NCI-H2081 treated with DMSO at 0.1 percent for 48 hours (cell line): ENCODE measurements at places on chromosomes 16 and 17.

GRCh38 chr17:68035523-68036303, at the start of gene KPNA2:
KPNA2 (plus strand) TSS chr17:68035735; CDS start chr17:68037133, 1,398 bp downstream.
- DNase-seq: peak; percentile 98

DNA sequence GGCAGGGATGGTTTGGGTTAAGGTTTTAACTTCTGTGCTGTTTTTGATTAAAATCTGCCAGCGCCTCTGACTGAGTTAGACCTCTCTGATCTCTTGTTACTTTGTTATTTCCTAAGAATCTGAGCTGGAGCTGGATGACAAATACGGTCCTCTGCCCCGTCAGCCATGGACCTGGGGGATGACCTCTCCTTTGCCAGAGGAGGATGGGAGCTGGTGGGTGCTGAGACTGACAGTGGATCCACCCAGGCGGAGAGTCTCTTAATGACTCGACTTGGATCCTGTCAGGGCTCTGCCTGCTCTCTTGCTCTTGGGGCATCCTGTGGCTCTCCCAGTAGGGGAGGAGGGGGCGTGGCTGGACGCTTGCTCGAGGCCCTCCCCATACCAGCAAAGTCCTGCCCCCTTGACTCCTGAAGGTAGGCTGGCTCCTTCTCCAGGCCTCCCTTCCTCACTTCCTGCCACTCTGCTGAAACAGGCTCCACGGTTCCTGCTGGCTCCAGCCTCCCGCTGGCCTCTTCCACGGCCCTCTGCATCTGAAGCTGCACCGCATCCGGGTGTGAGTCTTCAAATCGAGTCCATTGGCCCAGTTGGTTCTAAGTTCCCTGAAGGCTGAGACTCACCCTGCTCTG, 24.8 kb upstream of the MAP3K14 start:
- no peak for DNase-seq

DNA sequence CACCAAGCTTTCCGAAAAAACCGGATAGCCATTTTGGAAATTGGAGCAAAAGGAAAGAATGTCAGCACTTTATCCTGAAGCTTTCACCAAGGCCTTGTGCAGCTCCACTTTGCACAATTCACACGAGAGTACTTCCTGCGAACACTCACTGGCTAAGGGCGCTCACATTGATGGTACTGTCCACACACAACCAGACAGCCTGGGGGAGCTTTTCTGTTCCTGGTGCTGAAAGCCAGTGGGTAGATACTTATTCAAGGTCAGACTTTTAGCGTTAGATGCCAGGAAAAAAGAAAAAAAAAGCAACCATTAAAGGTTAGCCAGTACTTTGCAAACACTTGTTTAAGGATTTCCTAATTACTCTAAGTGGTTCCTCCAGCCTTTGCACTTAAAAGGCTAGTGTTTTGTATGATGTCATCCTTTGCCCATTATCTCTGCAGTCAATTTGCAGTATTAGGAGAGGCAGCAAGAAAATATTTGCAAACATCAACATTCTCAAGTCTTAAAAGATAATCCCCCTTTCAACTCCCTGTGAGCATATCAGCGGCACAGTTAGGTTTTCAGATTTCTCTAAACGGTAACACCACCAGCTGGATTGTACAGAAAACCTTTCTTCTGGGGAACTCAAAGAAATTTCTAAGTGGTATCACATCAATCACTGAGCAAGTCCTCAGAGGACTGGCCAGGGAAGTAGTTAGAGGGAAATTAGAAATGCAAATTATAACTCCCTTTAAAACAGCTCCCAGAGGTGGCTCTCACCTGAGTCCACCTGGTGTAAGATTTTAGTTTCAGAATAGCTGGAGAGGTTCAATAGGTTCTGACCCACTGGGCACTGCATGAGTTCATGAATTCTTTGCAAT, 243.4 kb upstream of the IRX5 start:
- no peak for DNase-seq

GRCh38 chr16:12054868-12055267, 78.3 kb downstream of the SNX29 start:
- no peak for DNase-seq

- DNase-seq: no peak
Observed at GRCh38 chr16:2751577-2752034, 832 bp upstream of the SRRM2 start.

- peak; percentile 99 for DNase-seq
Observed at GRCh38 chr17:71032746-71033273, 863.5 kb downstream of the KCNJ2 start.

- no peak for DNase-seq
Observed at GRCh38 chr17:28391401-28391800, 14.6 kb downstream of the SLC46A1 start.

DNA sequence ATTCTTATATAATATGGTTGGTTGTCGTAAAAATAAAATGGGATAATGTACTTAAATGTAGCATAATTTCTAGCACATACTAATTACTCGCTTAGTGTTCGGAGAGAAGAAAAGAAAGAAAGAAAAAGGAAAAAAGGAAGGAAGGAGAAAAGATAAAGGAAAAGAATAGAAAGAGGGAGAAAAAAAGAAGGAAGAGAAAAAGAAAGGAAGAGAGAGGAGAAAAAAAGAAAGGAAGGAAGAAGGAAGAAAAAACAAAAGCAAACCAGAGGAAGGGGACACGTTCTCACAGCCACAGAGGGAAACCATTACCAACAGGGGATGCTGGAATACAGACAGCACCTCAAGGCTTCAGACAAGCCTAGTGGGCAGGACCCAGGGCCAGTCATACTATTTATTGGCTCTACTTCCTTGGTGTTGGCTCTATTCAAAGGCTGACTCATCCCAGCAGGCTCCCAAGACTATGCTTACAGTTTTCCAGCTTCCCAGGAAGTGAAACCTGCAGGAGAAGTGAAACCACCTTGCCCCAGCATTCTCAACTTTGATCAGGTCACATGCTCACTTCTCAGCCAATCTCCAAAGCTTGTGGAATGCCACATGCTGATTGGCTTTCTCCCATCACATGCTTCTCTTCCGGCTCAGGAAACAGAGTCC, 273.5 kb upstream of the IRX5 start:
- DNase-seq: no peak
